Activated B cell treated with CpG ODN at 0.5 μM for 24 hours (primary cell): ENCODE measurements at places on chromosomes 1 and 21.

DNA sequence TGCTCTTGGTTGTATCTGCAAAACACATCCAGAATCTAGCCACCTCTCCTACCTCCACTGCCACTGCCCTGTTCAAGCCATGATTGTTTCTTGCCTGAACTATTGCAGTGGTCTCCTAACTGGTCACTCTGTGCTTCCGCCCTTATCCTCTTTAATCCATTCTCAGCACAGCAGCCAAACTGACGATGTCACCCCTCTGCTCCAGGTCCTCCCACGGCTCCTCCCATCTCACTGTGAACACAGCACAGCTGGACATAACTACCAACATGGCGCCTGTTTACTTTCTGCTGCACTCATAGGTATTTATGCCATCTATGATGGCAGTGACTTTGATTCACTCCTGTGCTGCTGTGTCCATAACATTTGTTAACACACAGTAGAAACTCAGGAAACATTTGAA, 406.7 kb downstream of the DISC1 start:
- no peak for DNase-seq

DNA sequence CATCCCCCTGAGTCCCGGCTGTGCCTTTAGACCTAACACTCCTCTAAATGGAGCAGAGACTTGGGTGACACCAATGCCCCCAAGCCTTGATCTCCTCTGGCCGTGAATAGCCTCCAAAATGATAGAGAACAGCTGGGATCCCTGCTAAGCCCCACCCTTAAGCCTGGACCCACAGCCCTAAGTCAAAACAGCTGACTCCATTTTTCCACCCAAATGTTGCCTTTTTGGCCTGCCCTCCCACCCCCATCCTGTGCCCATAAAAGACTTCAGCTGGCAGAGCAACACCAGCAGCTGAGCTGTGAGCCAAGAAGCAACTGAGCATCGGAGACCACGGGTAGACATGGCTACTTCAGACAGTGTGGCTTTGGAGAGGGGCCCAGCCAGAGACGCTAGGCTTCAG, 420.8 kb downstream of the NPHP4 start:
- DNase-seq, result no peak

DNA sequence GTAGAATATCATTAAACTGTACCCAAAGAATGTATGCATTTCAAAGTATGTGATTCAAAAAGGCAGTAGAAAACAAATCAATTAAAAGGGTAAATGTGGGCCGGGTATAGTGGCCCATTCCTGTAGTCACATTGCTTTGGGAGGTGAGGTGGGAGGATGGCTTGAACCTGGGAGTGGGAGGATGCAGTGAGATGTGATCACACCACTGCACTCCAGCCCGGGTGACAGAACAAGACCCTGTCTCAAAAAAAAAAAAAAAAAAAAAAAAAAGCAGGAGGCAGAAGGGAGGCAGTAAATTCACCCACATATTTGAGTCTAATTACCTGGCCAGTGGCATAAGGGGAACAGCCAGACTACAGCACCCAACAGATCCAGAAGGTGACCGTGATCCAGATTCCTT, 17.9 kb upstream of the PRSS38 start:
- no peak for DNase-seq

DNA sequence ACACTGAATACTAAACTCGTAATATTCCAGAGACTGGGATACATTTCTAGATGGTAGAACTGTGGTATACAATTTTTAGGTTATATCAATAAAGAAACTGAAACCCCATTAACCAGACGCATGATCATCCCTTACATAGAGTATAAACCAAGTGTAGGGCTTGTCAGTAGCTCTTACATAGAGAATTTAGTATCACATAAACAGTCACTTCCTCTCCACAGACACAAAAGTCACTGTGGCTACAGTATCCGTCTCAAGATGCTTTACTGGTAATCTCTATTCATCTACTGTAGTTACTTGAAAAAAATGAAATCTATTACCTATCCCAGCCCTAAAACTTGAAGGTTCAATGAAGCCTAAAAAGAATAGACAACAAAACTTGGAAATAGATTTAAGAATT, 252.3 kb upstream of the TMPRSS15 start:
- no peak for DNase-seq

GRCh38 chr1:21867451-21867996, 55.5 kb downstream of the LDLRAD2 start:
- DNase-seq, result no peak

DNA sequence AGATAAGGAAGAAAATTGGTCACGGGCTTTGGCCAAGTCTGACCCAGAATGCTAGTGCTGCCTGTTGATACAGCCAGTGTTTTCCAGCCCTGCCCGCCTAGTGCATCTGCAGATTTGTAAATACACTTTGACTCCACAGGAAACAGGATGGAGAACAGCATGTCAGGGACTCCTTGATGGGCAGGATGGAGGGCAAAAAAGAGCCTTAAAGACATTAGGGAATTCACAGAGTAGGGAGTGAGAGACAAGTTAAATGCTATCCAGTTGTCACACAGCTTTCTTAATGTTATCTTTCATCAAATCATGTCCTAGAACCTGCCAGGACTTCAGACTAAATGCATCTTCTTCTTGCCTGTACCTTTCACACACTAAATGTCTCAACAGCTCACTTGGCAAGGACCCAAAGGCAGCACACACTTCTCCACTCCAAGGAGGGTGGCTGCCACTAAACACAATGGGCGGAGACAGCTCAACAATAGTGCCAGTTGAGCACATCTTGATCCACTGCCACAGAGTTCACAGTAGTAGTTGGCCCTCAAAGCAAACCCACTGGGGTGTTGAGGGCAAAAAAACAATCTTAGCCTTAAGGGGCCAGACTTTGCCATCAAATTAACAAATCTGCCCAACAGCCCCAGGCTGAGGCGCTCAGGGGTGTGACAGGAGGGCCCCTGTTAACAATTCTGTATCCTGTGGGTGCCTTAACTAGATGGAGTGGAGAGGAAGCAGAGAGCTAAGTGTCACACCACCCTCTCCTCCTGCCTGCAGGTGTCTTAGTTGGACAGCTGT, 2.7 kb downstream of the HIVEP3 start:
- DNase-seq, result no peak

DNA sequence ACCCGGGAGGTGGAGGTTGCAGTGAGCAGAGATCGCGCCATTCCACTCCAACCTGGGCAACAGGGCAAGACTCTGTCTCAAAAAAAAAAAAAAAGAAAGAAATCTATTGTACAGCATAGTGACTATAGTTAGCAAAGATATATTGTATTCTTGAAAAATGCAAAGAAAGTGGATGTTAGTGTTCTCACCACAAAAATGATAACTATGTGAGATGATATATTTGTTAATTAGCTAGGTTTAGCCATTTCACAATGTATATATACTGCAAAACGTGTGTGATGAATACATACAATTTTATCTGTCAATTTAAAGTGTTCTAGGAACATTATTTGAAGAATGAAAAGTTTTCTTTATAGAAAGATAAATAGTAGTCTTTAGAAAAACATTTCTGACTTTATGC, 179.9 kb downstream of the AK5 start:
- no peak for DNase-seq

- DNase-seq, result no peak
These were observed 82.0 kb upstream of the PTGFR start for GRCh38 chr1:78408810-78409209.

DNA sequence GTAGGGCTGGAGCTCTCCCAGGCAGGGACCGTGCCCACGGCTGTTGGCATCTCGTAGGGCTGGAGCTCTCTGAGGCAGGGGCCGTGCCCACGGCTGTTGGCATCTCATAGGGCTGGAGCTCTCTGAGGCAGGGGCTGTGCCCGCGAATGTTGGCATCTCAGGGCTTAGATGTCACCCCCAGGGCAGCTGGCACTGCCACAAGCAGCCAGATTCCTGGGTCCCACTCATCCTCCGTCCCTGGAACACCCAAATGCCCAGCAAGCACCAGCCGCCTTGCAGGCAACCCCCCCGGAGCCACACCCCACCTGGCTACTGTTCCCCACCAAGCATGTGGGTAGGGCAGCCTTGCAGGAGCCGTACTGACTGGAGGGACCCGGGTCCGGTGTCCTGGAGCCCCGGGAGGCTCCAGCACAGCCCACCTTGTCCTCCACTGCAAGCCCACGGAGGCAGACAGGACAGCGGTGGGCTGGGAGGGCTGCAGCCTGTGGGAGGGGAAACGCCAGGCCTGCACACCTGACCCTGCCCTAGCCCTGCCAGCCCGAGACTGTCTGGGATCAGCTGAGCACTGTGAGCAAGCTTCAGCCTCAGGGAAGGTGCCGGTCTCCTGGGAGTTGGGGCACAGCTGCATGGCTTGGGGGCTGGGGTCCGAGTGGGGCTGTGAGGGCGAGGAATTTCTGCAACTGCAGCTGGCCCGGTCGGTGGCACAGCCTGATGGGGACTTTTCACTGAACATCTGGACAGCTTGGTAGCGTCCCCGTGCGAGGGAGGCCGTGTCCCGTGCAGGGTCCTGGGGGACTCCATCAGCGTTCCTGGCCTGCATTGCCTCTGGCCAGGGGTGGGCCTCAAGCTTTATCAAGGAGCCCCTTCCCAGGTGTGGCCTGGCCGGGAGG, 53.6 kb downstream of the COL18A1 start:
- no peak for DNase-seq

GRCh38 chr1:3904006-3904842, 4.2 kb upstream of the C1orf174 start:
- no peak for DNase-seq

GRCh38 chr1:208369658-208370057, 125.5 kb upstream of the PLXNA2 start:
- DNase-seq, result no peak

DNA sequence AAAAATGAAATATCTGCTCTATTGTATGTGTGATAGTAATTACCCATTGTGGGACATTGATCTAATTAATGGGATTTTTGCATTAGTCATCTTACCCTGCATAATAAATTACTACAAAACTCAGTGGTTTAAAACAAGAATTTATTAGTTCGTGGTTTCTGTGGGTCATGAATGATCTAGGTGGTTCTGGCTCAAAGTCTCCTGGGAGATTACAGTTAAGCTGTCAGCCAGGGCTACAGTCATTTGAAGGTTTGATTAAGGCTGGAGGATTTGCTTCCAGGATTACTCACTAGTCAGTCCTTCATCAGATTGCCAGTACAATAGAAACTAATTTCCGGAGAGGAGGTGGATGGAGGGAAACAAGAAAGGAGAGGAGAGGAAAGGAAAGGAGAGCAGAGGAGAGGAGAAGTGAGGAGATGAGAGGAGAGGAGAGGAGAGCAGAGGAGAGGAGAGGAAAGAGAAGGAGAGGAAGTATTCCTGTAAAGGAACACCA, 60.4 kb upstream of the TNFSF4 start:
- no peak for DNase-seq

DNA sequence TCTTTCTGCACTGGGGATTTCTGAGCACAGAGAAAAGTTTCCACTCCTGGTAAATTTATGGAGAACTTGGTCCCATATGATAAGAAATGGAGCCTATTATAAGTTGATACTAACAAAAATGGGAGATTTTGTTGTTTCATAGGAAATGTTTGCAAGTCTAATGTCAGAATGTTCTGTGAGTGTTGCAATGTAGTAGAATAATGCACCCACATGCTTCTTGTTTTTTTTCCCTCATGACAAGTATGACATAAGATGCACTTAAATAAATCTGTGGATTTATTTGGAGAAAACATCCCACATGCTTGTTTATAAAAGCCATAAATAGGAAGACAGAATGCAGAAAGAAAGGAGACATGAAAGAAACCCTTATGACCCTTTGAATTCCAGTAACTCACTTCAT, 50.8 kb upstream of the KCNJ6 start:
- no peak for DNase-seq

- DNase-seq, result peak; percentile 55
These were observed 20.6 kb downstream of the MTHFR start for GRCh38 chr1:11784993-11785769.

DNA sequence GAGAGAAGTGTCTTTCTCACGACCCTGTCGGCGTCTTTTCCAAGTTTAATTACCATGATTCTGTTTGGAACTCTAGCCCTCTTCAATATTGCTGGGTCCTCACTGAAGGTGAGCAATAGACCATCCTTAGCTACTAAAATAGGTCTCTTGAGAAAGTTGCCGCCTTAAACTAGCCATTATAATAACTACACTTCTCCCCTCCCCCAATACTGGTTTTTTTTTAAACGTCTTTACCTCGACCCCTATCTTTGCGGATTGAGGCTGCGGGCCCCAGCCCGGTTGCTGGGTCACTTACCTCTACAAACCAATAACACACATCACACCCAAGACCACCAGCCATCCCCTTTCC, 672 bp downstream of the ENSA start:
- DNase-seq, result no peak

DNA sequence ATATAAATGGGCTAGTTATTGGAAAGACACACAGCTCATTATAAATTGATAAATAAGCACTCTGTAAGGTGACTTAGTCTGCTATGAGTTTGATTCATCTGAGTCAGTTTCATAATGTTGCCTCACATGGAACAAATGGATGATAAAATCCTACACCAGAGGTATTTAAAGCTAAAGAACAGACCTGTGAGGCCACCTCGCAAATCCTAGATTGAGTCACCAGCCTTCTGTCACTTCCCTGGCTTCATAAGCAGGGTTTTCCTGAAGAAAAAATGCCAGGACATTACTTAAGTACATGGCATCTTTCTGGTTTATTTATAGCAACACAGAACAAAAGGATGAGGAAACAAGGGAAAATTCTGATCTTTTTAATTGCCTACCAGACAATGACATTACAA, 18.4 kb downstream of the CD2 start:
- DNase-seq, result no peak

- no peak for DNase-seq
These were observed 99.6 kb downstream of the CYYR1 start for GRCh38 chr21:26473471-26473870.

DNA sequence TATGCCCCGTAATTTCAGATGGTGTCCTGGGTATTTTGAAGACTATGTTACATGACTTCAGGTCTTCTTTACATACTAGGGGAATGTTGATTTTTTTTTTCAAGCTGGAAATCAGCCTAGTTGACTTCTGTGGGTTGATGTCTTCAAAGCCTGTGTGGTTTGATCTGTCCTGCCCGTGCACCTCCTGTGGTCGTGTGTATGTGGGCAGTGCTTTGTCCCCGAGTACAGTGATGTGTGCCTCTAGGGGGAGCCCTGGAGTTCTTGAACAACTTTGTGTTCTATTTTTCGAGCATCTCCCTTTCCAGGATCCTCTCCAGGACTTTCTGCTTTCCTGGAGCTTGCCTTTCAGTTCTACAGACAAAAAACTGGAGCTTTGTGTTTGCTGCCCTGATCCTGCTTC, 28.9 kb downstream of the OBSCN start:
- DNase-seq, result no peak

- DNase-seq, result no peak
These were observed 13.0 kb upstream of the SERINC2 start for GRCh38 chr1:31399976-31400375.

DNA sequence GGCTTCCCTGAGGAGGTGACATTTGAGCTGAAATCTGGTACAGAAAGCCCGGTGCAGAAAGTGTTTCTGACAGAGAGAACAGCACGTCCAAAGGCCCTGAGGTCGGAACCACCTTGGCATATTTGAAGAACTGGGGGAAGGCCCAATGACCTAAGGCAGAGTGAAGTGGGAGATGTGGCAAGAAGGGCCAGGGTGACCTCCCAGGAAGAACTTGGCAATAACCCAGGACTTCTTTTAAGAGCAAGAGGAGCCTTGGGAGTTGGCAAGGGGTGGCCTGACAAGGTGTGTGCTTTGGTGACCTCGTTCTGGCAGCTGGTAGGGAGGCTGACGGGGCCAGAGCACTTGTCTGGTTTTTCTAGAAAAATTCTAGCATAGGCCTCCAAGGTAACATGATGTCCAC, 23.4 kb downstream of the TTC39A start:
- DNase-seq, result no peak
